Stimulated activated naive CD8-positive, alpha-beta T cell treated with anti-CD3 and anti-CD28 coated beads, Interleukin-15, amount 100 ng/mL, for 72 hours (primary cell): ENCODE measurements at places on chromosomes 3 and 15.
A peak's percentile ranks its signal among the peaks of the same experiment; 100 is the strongest.

DNA sequence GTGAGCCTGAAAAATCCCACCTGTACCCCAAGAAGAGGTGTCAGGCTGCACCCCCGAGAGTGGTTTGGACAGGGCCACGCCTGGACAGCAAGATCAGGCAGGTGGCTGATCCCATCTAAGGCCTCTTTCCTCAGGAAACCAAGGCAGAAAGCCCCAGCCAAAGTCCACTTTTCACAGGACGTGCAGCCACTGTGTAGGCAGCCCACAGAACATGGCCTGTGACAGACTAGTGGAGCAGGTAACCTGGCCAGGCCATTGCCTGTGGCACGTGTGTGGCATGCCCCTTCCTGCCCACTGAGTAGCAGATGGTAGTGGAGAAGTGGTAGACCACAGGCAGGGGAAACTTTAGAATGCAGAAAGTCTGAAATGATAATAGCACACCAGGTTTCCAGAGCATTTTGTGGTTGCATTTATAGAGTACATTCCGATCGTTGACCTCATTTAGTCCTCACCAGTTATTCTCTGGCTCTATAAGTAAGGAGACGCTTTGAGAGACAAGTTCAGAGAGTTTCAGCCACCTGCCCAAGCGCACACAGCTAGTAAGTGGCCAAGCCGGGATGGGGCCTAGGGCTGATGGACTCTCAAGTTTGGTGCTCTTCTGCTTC lies 68.7 kb downstream of the AAGAB start:
- DNase-seq, result peak; percentile 56

- no peak for DNase-seq
Observed at GRCh38 chr15:93026380-93026817, 62.6 kb downstream of the RGMA start.

- no peak for DNase-seq
Observed at GRCh38 chr3:122898298-122898697, 103.4 kb downstream of the SLC49A4 start.

- DNase-seq, result no peak
Observed at GRCh38 chr3:172622156-172622555, 88.7 kb downstream of the NCEH1 start.

GRCh38 chr3:48899273-48899672 lies 591 bp upstream of the SLC25A20 start:
- peak; percentile 45 for DNase-seq

DNA sequence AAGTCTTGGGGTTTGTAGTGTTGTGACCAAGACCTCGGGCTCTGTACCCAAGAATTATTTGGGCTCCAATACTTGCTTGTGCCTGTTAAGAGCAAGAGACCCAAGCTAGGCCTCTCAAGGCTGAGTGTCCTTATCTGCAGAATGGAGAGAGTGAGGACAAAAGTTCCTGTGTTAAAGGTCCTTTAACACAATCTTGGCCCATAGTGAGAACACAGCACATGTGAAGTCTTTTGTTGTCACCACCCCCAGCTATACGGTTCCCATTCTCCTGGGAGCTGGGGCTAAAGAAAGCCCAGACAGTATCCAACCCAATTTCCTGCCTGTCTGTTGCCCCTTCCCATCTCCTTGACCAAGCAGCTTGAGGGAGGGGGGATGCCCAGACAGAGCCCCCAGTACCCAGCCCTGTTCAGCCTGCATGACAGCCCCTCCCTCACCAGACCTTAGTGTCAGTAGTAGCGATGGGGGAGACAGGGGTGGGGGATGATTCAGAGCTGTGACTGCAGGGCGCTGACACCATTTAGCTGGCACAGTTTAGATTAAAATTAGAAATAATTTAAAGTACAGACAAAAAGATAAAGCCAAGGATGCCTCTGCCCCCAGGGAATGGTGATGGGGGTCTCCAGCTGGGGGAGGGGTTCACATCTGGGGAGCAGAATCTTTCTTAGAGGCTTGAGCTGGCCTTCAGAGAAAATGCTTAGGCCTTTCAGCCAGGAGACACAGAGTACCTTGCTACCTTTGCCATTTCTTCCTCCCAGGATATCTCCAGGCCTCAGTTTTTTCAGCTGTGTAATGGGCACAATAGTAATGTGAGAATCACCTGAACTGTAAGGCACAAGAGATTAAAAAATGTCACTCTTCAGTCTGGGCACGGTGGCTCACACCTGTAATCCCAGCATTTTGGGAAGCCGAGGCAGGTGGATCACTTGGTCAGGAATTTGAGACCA lies 2.7 kb downstream of the PRKCD start:
- no peak for DNase-seq

DNA sequence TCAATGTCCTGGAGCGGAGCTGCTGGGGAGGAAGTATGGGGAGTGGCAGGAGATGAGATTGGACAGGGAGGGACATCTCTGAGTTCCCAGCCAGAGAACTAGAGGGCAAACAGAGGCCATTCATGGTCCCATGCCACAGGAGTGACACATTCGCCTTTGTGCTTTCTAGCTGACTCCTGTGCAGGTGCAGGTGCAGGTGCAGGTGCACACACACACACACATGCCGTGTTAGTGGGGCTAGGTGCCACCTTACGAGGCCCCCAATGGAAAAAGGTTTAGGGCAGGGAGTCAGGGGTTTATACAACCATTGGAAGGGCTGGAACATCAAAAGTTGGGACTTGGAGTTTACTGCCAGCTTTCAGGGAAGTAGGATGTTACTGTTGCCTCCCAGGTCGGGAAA lies 52.0 kb downstream of the TPRA1 start:
- DNase-seq, result no peak

- DNase-seq, result no peak
Observed at GRCh38 chr3:45595364-45596195, 1.0 kb downstream of the LIMD1 start.

GRCh38 chr3:101069901-101070798 lies 76.9 kb upstream of the ABI3BP start:
- DNase-seq, result peak; percentile 57

DNA sequence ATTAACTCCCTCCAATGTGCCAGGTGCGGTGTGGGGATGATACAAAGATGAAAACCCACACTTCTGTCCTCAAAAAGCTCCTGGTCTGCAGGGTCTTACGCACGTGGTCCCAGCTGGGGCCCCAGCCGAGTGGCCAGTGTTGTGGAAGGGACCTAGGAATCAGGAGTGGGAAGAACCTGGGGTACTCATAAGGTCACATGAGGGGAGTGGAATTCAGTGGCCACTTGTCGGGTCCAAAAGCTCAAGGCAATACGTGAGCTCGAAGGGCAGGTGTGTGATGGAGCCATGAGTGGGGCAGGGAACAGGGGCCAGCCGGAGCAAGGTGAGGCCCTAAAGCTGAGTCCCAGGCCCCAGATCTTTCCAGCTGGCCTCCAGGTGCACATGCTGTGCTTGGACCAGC lies 260.0 kb upstream of the LYSMD4 start:
- no peak for DNase-seq

- no peak for DNase-seq
Observed at GRCh38 chr3:33417066-33417673, 23.0 kb downstream of the UBP1 start.

DNA sequence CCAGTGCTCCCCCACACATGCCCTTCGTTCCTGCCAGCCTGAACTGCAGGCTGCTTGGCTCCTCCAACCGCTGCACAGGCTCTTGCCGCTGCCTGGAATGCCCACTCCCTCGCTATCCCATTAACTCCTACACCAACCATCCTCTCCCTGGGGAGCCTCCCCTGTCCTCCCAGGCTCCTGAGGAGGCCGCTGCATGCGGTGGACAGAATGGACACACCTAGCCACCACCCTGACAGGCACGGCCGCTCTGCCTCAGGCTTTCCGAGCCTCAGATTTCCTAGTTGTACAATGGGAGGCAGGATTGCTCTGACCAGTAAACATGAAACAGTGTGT lies 2.3 kb downstream of the PLXNB1 start:
- no peak for DNase-seq

GRCh38 chr3:124760601-124761000 lies 30.3 kb downstream of the UMPS start:
- no peak for DNase-seq

- no peak for DNase-seq
Observed at GRCh38 chr15:93986400-93986984, 244.9 kb upstream of the MCTP2 start.

DNA sequence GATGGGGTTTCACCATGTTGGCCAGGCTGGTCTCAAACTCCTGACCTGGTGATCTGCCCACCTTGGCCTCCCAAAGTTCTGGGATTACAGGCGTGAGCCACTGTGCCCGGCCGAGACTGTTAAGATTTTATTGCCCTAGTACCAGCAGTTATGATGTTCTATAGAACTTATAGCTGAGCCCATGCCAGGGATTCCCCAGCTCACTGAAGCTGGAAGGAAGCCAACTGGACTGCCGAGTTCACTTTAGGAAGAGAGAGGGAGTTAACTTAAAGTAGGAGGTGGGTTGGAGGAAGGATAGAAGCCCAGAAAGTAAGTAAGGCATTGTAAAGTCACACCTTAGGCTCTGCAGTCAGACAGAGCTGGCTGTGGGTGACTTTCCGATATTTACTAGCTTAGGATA lies 101.1 kb upstream of the BOC start:
- DNase-seq, result no peak
